ENCODE measurements at places on chromosomes 3 and 15.

DNA sequence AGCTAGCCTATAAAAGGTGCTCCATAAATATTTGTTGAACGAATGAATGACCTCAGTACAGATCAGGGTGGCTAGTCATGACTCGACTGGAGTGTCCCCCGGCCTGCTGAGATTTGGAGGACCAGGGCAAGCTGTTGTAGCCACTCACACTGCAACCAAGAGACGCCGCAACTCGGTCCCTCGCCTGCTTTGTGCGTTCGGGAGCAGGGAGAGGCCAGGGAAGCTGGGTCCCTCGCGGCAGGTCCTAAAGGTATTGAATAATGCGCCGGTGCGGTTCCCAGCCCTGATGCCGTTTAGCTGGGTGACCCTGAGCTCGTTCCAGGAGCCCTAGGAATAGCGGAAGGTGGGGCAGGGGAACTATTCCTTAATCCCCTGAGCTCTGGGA, 1.8 kb downstream of the IGDCC4 start:
- peaks cover 20% of the 10 kb centered on the region for H3K4me1 ChIP-seq
- DNase-seq, result no peak
- no peaks in the 10 kb centered on the region for H3K36me3 ChIP-seq
- H3K4me3 ChIP-seq, result peak overlapping the region; percentile 62
- H3K27me3 ChIP-seq, result no peaks in the 10 kb centered on the region

DNA sequence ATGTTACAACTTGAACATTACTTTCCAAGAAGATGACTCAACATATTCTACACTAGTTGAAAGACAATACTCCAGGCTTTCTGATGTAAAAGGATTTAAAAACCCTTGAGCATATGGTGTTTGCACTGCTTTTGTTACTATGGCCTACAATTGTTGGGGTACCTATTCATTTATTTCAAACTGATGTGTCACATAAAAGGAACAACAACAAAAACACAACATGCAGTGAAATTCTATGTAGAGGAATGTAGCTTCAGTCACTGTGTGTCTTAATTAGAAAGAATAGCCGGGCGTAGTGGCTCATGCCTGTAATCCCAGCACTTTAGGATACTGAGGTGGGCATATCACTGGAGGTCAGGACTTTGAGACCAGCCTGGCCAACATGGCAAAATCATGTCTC, 1.6 kb downstream of the SPATA16 start:
- no peaks in the 10 kb centered on the region for H3K36me3 ChIP-seq
- no peaks in the 10 kb centered on the region for H3K27me3 ChIP-seq
- H3K4me1 ChIP-seq, result no peaks in the 10 kb centered on the region

DNA sequence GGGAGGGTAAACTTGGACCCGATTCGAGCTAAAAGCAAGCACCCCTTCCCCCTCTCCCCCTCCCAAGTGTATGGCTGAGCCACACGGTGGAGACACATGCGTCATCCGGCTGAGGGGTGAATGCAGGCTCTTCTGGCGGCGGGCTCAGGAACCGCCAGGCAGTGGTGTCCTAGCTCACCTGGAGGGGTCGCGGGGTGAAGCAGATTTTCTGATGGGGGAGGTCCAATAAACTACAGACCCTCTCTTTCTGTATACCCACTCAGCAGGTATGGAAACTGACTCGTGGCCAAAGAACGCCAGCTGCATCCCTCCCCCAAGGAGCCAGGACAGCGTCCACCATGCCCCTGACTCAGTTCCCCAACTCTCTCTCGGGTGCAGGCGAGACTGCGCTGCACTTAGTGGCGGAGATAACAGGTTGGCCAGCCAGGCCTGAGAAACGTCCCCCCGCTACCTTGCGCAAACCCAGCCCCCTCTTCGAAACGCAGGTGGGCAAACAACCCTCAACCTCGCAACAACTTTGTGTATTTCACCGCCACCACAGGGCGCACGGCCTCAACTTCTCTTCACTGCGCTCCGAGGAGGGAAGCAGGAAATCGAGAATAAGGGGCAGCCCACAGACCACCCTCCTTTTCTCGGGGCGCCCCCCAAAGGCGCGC, 1.3 kb downstream of the MAGI1 start:
- no peaks in the 10 kb centered on the region for H3K36me3 ChIP-seq
- DNase-seq, result peak; percentile 74
- peaks cover 25% of the 10 kb centered on the region for H3K4me1 ChIP-seq
- peak overlapping the region; percentile 95 for H3K27ac ChIP-seq

DNA sequence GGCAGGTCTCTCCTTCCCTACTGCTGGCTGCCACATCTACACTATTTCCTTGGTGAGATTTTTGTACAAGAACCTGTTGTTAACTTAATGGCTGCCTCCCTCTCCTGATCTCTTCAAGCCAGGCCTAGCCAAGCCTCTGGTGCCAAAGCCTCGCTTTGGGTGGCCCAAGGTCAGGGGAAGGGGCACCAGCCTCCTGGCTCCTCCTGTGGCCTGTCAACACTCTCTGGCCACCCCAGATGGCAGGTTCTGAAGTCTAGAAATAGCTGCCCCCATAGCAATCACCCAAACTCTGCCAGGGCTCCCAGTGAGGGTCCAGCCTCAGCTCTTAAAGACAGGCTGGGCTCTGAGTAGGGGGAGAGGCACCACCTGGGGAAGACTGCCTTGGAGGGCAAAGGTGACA, 5.0 kb downstream of the IFRD2 start:
- peaks cover 47% of the 10 kb centered on the region for H3K36me3 ChIP-seq
- H3K4me1 ChIP-seq, result peaks cover 12% of the 10 kb centered on the region
- H3K4me3 ChIP-seq, result no peak overlapping the region
- DNase-seq, result no peak

Data from tibial artery (tissue), 4 donors.